Activated CD4-positive, alpha-beta T cell treated with anti-CD3 and anti-CD28 coated beads, Interleukin-2, amount 10 ng/mL, durations not matched to agents 7 days and 5 days (primary cell): ENCODE measurements at places on chromosomes 7 and 10. TPM values are rescaled to one million over a fixed set of nuclear protein-coding genes. Genes with fewer than 3 reads are reported as not detected.

DNA sequence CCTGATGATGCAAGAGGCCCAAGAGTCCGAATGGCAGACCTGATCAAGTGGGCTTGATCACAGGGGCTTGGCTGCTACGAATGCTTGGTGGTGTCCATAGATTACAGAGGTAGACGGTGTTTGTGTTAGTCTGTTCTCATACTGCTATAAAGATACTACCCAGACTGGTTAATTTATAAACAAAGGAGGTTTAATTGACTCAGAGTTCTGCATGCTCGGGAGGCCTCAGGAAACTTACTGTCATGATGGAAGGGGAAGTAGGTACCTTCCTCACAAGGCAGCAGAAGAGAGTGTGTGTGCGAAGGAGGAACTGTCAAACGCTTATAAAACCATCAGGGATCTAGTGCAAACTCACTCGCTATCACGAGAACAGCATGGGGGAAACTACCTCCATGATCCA is 268.9 kb upstream of the KLF6 start:
- no peak for DNase-seq
- H3K36me3 ChIP-seq, result no peaks in the 10 kb centered on the region
- H3K4me3 ChIP-seq, result no peak overlapping the region
- H3K4me1 ChIP-seq, result peaks cover 12% of the 10 kb centered on the region
- H3K27me3 ChIP-seq, result no peaks in the 10 kb centered on the region

GRCh38 chr10:8275911-8276310 is 221.4 kb downstream of the GATA3 start:
- peaks cover 6% of the 10 kb centered on the region for H3K4me1 ChIP-seq
- peaks cover 2% of the 10 kb centered on the region for H3K27me3 ChIP-seq
- peaks cover 1% of the 10 kb centered on the region for H3K36me3 ChIP-seq
- no peak overlapping the region for H3K27ac ChIP-seq
- no peak overlapping the region for H3K4me3 ChIP-seq

DNA sequence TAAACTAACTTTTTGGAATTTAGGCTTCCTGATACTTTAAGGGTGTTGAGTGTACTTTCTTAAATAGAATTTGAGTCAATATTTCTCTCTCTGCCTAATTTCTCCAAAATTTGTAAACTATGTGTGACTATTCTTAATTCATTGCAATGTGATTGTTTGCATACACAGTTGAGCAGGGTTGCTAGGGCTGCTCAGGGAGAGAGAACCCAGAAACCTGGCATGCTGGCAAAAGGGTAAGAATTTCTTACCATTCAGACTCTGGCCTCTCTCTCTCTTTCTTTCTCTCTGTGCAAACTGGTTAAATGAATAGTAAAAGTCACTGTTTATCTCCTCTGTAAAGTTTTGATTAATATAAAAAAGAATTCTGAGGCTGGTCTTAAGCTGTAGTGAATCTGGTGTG is 51.0 kb upstream of the NAMPT start:
- no peaks in the 10 kb centered on the region for H3K27me3 ChIP-seq
- no peaks in the 10 kb centered on the region for H3K4me1 ChIP-seq
- no peak overlapping the region for H3K4me3 ChIP-seq
- H3K36me3 ChIP-seq, result peaks cover 5% of the 10 kb centered on the region
- H3K27ac ChIP-seq, result no peak overlapping the region
- no peak for DNase-seq

DNA sequence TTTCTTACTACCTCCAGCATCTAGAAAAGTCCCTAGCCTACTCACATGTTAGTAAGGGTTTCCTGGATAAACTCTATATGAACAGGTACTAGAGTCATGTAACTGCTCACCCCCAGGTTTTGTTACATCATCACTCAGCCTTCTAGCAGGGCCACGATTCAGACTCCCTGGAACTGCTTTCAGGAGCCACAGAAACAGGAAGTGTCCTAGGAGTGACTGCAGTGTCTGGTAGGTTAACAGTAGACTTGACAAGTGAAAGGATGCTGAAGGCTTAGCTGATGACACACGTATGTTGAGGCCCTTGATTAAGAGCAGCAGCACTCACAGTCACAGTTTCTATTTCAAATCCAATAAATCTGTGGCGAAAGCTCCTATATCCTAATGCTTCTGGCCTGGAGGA is 101.2 kb downstream of the DNMBP start:
- no peaks in the 10 kb centered on the region for H3K36me3 ChIP-seq
- H3K27me3 ChIP-seq, result no peaks in the 10 kb centered on the region
- DNase-seq, result no peak
- H3K27ac ChIP-seq, result no peak overlapping the region

DNA sequence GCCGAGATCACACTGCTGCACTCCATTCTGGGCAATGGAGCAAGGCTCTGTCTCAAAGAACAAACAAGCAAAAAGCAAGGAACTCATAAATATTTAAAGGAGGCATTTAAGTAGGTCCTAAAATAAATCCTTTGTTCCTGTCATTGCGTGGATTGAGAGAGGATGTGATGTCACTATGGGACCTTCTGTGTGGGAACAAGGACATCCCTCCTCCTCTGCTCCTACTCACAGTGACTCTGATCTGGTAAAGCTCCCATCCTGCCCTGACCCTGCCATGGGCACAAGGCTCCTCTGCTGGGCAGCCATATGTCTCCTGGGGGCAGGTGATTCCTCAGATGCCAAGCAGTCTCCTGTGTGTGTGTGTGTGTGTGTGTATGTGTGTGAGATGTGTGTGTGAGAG is 74.1 kb upstream of the PRSS58 start:
- no peaks in the 10 kb centered on the region for H3K4me1 ChIP-seq
- no peak overlapping the region for H3K27ac ChIP-seq

The NKX2-3 gene
- total RNA-seq, result not detected
